ENCODE measurements at places on chromosomes 12 and 14.

- no peak for DNase-seq
Observed at GRCh38 chr14:95663226-95663797, 22.9 kb upstream of the TCL1B start.

- peak; percentile 67 for DNase-seq
Observed at GRCh38 chr14:63727231-63727735, 582 bp downstream of the SGPP1 start.

DNA sequence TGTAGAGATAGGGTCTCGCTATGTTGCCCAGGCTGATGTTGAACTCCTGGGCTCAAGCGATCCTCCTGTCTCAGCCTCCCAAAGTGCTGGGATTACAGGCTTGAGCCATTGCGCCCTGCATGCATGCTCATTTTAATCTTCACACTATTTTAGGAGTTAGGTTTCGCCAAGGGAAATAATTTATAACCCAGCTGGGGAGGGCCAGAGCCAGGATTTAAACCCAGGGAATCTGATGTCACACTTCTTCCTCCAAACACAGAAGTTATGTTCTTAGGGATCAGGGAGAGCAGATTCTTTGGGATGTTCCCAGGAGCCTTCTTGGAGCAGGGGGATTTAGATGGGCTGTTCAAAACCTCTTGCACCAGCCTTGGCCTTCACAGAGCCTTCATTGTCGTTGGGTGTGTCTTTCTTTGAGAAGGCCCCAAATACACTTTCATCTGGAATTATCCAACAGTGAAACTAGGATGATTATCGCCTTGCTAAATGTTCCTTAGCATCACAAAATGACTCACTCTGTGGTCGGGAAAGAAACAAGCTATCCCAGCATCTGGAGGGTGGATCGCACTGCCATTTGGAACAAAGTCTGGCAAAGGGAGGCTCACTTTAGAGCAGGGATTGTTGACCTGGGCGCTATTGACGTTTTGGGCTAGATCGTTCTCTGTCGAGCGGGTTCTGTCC, 8.2 kb upstream of the PPP1CC start:
- no peak for DNase-seq

- no peak for DNase-seq
Observed at GRCh38 chr14:76780875-76781647, 19.8 kb downstream of the VASH1 start.

DNA sequence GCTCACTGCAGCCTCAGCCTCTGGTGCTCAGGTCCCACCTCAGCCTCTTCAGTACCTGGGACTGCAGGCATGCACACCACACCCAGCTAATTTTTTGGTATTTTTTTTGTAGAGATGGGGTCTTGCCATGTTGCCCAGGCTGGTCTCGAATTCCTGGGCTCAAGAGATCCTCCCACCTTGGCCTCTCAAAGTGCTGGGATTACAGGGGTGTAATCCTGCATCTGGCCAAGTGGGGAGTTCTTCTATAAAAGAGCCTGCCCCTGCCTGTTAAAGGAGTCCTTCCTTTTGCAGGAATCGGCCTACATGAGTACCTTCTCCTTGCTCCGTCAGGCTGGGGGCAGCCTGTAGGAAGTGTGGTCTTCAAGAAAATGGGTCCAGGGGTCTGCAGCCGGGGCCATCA, 54.1 kb upstream of the RASSF3 start:
- no peak for DNase-seq

DNA sequence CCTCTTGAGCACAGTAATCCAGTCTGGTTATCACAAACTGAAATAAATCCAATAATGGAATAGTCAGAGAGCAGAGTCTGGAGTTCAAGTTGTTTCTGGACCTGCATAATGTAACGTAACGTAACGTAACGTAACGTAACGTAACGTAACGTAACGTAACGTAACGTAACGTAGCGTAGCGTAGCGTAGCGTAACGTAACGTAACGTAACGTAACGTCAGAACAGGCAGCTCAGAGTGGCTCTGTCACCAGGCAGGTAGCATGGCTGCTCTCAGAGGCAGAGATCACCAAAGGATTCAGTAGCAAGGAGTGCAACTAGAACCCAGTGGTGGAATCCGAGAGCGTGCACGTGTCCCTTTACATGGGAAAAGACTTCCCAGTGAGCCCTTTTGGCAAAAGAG, 85.7 kb upstream of the USP44 start:
- DNase-seq = no peak

DNA sequence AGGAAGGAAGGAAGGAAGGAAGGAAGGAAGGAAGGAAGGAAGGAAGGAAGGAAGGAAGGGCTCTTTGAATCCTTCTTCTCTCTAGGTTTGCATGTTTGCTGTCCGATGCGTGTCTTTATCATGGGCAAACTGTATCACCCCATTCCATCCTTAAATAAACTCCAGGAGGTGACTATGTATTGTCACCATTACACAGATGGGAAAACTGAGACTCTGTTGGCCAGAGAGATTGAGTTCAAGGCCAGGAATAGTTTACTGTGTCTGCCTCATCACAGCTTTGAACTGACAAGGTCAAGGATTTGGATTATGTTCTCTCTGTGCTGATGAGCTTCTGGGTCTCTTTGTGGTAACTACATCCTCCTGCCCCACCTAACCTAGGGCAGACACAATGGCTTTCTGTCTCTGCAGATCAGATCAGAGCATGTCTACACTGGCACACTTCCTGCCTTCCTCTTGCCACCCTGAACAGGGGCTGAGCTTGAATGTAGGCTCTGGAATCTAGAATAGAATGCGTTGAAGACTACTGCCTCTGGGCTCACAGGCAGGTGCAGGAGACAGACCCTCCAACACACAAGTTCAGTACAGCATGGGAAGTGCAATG, 78.9 kb upstream of the MAP1LC3B2 start:
- no peak for DNase-seq

- no peak for DNase-seq
Observed at GRCh38 chr12:16271062-16271461, 6.4 kb downstream of the SLC15A5 start.
